ENCODE measurements at places on chromosomes 7 and 10.

GRCh38 chr7:85133006-85133405 lies 53.9 kb downstream of the SEMA3D start:
- no peak for DNase-seq

GRCh38 chr10:43192884-43193283 lies 54.6 kb downstream of the CSGALNACT2 start:
- no peak for DNase-seq

GRCh38 chr10:130914367-130914766 lies 397.2 kb downstream of the TCERG1L start:
- no peak for DNase-seq

DNA sequence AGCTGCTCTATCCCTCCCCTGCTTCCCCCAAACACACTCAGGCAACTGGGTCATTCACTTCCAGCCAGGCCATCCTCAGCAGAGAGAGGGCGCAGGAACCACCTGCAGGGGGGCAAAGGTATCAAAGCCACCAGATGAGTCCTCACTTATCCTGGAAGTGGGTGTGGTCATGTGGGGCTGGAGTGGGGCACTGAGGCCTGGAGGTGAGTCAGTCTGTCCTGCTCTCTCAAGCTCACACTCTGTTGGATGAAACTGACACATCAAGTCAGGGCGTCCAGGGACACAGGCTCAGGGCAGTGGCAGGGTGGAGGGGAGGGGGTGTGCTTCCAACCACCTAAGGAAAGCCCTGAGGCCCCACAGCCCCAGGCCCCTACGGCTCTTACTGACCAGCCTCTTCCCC lies 8.0 kb upstream of the ELFN1 start:
- no peak for DNase-seq

GRCh38 chr7:103691291-103691690 lies 245.3 kb upstream of the SLC26A5 start:
- no peak for DNase-seq

- no peak for DNase-seq
These were observed 412.4 kb upstream of the NRP1 start for GRCh38 chr10:33746836-33747268.

DNA sequence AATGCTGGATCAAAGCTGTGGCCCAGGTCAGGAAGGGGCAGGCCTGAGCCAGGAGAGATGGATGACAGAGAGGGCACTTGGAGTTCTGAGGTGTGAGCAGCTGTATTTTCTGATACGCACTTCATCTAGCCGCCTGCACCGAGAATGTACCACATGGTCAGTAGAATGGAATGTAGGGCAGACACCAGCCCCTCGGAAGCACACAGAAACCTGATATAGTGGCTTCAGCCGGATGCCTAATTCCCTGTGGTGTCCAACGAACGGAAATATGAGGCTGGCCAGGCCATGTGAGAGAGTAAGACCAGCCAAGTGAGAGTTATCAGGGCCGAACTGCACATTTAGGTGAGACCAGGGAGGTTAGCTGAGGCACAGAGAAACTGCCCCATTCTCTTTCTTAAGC lies 46.7 kb upstream of the PLCE1 start:
- no peak for DNase-seq

GRCh38 chr7:16558761-16559302 lies 32.2 kb downstream of the LRRC72 start:
- DNase-seq = no peak

DNA sequence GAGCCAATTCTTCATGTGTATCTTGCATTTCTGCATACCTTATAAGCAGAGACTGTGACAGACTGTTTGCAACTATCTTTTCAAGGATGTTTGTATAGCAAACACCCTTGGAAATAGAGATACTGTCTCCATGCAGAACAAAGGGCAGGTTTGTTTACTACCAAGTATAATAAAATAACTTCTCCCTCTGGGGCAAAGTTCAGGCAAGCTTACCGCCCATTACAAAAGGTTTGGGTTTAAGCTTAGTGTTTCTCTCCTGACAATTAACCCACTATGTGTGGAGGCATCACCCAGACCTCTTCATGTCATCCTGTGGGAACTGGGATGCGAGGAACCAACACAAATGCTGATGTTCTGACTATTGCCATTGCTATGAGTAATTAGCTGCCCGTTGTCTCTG lies 479.1 kb upstream of the ZMIZ1 start:
- no peak for DNase-seq

- no peak for DNase-seq
These were observed 66.1 kb upstream of the KAT6B start for GRCh38 chr10:74760086-74760979.

DNA sequence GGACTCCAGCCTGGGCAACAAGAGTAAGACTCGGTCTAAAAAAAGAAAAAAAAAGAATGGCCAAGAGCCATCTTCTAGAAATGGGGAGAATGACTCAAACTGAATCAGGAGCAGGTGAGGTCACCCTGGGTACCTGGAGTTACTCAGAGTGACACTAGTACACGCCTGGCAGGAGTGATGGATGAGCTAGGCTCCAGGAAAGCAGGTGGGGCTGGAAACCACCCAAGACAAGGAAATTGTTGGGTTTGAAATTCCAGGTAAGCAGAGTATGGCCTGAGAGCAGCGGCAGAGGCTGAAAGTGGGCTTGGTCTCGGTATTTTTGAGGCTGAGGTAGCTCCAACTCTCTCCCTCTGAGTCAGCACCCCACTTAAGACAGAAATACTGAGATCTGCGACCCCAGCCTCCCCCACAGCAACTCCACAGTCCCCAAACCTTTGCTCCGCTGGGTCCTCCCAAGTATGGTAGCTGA lies 18.5 kb downstream of the DDIT4 start:
- DNase-seq = peak; percentile 63

- no peak for DNase-seq
These were observed 9.4 kb downstream of the SLC35B4 start for GRCh38 chr7:134307320-134307719.

GRCh38 chr10:68397005-68397404 lies 10.1 kb downstream of the RUFY2 start:
- no peak for DNase-seq

DNA sequence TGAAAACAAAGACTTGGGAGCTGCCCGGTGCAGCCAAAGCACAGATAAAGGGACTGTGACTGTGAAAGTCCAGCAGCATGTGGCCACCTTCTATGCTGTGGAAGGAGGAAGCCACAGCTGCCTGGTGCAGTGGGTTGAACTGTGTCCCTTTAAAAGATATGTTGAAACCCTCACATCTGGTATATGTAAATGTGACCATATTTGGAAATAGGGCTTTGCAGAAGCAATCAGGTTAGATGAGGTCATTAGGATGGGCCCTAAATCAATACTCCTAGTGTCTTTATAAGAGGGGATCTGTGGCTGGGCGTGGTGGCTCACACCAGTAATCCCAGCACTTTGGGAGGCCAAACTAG lies 136.9 kb downstream of the GLI3 start:
- no peak for DNase-seq

- DNase-seq = no peak
These were observed 647.4 kb downstream of the XPNPEP1 start for GRCh38 chr10:109275960-109276359.

DNA sequence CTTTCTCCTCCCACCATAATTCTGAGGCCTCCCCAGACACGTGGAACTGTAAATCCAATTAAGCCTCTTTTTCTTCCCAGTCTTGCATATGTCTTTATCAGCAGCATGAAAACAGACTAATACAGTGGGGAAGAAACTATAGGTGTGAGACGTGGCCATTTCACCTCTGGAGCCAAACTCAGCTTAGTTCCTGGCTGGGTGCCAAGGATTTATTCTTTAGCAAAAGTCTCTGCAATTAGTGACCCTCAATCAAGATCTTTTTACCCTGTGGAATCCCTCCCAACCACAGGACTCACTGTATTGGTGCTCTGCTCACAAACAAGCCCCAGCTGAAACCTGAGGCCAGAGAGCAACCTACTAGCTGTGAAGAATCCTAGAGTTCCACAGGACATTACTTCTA lies 28.1 kb upstream of the SFTPD start:
- no peak for DNase-seq

GRCh38 chr7:138017992-138018391 lies 16.1 kb upstream of the CREB3L2 start:
- DNase-seq = no peak

DNA sequence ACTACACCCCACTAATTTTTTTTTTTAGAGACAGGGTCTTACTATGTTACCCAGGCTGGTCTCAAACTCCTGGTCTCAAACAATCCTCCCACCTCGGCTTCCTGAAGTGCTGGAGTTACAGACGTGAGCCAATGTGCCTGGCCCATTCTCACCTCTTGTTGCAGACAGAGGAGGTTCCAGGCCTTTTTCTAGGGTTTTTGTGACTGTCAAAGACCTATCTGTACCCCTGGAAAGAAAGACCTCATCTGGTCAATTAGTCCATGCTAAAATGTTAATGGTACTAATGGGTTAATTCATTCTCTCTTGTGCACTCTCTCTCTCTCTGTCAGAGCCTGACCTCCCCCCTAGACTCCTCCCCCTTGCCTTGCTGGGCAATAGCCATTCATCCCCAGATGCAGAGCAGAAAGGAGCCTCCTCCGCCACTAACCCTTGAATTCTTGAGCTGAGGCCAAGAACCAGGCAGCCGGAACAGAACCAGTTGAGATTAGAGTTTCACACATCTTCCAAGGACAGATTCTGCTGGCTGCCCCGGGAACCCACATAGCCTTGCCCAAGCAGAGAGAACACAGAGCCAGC lies 209.7 kb downstream of the SKIDA1 start:
- no peak for DNase-seq

GRCh38 chr7:40156988-40157387 lies 22.2 kb downstream of the SUGCT start:
- no peak for DNase-seq

DNA sequence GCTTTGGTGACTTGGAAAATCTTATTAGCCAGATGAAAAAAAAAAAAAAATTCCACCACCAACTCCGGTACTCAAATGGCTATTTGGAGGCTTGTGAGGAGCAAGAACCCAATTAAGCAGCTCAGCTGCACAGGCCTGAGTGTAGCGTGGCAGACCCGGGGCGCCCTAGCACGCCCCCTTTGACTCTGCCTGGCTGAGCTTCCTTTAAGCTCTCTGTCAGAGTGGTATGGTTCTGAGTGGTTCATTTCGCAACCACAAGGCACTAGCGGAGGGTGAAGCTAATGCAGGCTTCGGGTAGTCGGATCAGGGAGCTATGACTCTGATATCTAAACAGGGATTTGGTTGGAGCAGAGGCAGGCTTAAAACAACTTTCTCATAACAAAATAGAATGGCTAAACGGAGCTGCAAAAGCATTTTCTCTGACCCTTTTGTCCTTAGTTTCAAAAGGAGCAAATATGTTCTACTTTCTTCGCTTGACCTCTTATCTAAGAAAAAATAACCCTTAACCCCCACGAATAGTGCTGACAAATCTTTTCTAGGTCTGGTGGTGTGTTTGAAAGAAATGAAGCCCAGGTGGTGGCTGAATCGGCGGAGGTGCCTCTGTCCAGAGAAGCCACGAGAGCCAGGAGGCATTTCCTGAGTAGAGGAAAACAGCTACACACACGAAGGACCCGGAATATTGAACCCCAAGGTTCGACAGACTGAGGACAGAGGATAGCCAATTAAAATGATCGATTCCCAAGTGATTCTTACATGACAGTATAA lies 285.4 kb upstream of the GLI3 start:
- DNase-seq = no peak

GRCh38 chr10:43225004-43225786 lies 41.7 kb downstream of the RASGEF1A start:
- DNase-seq = no peak

DNA sequence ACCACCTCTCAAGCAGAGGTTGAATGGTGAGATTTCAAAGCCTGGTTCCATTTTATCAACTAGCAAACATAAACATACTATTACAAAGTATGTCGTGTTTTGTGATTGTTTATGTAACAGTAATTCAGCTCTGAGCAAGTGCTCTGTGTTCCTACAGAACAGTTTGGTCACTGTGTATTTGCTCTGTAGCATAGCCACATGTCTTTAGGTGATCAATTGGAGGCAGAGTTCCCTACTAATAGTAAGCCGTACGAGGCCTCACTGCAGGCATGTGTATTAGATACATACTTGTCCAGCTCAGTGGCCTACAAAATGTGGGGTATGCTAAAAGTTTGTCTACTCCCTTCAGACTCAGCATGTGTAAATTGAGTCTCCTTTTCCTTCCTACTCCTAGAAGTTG lies 53.0 kb downstream of the C1GALT1 start:
- DNase-seq = no peak

- no peak for DNase-seq
These were observed 48.2 kb downstream of the PRLHR start for GRCh38 chr10:118547282-118547681.

- no peak for DNase-seq
These were observed 272.8 kb upstream of the IMMP2L start for GRCh38 chr7:111835066-111835465.

GRCh38 chr10:30967650-30968410 lies 63.8 kb downstream of the ZNF438 start:
- no peak for DNase-seq

DNA sequence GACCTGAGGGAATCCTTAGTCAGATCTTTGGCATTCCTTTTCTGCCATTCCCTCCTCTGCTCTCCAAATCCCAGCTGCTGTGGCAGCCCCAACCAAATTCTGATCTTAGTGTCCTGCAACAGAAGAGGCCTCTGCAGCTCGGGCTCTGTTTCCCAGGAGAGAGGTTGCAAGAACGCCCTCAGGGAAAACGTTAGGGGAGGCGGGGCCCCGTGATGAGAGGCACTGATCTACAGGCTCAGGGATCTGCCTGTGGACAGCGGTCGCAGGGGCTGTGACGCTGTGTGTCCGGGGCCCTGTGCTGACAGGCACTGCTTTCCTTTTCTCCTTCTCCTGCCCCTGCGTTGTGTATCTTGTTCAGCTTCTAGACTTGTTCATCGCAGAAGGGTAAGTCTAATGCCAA lies 57.3 kb upstream of the DPYSL4 start:
- no peak for DNase-seq

- no peak for DNase-seq
These were observed 137.1 kb downstream of the ZNF365 start for GRCh38 chr10:62511238-62511637.

GRCh38 chr7:101399759-101400158 lies 37.1 kb downstream of the COL26A1 start:
- no peak for DNase-seq

- no peak for DNase-seq
These were observed 29.8 kb upstream of the HABP2 start for GRCh38 chr10:113523071-113523470.

DNA sequence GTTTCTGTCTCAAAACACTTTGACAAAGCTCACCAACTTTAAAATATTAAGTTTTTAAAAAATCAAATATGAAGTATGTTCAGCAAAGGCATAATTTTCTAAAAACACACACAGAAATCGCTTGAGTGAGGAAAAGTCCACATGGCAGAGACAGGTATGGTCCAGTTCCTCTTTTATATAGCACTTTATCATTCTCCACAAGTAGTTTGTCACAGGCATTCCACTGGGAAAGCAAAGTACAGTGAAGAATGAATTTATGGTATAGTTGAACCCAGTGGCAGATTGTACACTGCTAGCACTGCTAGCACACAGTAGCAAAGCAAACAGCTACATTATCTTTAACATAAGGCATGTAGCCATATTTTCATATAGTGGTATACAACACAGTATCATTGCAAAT lies 102.3 kb downstream of the HECTD2 start:
- DNase-seq = no peak
